MM.1S (cell line): ENCODE measurements at places on chromosomes 1 and 21.
A peak's percentile ranks its signal among the peaks of the same experiment; 100 is the strongest.

GRCh38 chr21:42234464-42235241, 15.7 kb downstream of the ABCG1 start:
- H3K27ac ChIP-seq, result peak overlapping the region; percentile 86
- peaks cover 55% of the 10 kb centered on the region for H3K4me1 ChIP-seq
- DNase-seq, result peak; percentile 96
- H3K36me3 ChIP-seq, result no peaks in the 10 kb centered on the region
- H3K27me3 ChIP-seq, result peaks cover 41% of the 10 kb centered on the region

GRCh38 chr1:175174309-175175102, 18.1 kb downstream of the KIAA0040 start:
- H3K27me3 ChIP-seq, result no peaks in the 10 kb centered on the region
- peak; percentile 60 for DNase-seq
- no peak overlapping the region for H3K4me3 ChIP-seq
- peak overlapping the region; percentile 54 for H3K27ac ChIP-seq

DNA sequence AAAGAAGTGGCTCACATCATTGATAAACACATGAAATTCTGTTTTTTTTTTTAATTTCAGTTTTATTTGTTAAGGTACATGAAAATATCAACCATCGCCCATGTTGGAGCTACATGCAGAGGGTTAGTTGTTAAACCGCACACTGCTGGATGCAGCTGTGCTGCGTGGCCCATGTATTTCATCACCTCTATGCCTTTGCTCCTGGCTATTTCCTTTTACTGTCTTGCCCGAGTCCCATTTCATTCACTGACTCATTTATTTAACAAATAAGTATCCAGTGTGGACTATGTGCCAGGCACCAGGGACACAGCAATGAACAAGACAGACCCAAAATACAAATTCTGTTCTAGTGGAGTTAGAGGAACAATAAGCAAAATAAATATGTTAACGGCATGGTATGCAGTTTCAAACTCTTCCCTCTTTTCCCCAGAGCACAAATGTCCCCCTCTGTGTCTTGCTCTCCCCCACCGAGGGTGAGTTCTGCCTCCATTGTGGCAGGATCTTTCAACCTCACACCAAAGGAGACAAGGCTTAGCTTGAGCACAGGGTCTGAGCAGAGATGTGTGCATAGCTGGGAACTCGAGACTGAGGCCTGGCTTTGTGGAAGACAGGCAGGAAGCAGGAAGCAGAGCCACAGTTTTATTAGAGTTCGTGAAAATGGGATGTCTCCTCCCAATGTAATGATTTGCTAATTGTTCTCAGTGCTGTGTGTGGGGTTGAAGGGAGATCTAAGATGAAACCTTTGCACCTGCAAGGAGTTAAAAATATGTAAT, 44.6 kb downstream of the MAN1C1 start:
- peaks cover 4% of the 10 kb centered on the region; the same call in 1 of the 2 replicates for H3K4me1 ChIP-seq
- no peaks in the 10 kb centered on the region; the same call in 1 of the 2 replicates for H3K36me3 ChIP-seq
- no peak overlapping the region for H3K4me3 ChIP-seq
- no peak overlapping the region for H3K27ac ChIP-seq

- no peak overlapping the region for H3K27ac ChIP-seq
- H3K36me3 ChIP-seq, result no peaks in the 10 kb centered on the region
- H3K4me3 ChIP-seq, result no peak overlapping the region
- peaks cover 19% of the 10 kb centered on the region for H3K4me1 ChIP-seq
- DNase-seq, result peak; percentile 58
These were observed 252.4 kb upstream of the B3GALT2 start for GRCh38 chr1:193438771-193439170.

- peak within 1 kb of the TSS; percentile 96 for H3K4me3 ChIP-seq
- no peaks in the 10 kb centered on the region for H3K36me3 ChIP-seq
- H3K27ac ChIP-seq, result peak within 1 kb of the TSS; percentile 92
- no peaks in the 10 kb centered on the region for H3K27me3 ChIP-seq
- peaks cover 60% of the 10 kb centered on the region for H3K4me1 ChIP-seq
- no peak for DNase-seq
These were observed at the start of gene MEF2D for GRCh38 chr1:156500543-156500792. TSS of gene MEF2D (minus strand) at chr1:156500775. CDS start at chr1:156483292, 17,483 bp downstream.

GRCh38 chr1:84426376-84426775, 28.1 kb downstream of the DNASE2B start:
- H3K36me3 ChIP-seq, result no peaks in the 10 kb centered on the region
- H3K27ac ChIP-seq, result no peak overlapping the region
- no peaks in the 10 kb centered on the region for H3K27me3 ChIP-seq
- no peaks in the 10 kb centered on the region for H3K4me1 ChIP-seq
- no peak for DNase-seq

DNA sequence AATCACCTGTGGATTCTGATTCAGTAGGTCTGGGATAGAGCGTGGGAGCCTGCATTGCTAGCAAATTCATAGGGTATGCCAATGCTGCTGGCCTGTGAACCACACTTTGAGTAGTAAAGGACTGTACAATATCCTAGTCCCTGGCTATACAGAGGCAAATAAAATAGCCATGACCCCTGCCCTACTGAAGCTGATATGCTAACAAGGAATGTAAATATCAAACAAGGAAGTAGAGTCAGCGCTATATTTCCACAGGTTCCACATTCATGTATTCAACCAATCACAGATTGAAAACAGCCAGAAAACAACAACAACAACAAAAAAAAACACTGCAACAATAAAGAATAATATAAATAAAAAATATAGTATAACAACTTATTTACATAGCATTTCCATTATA, 77.8 kb downstream of the TM2D1 start:
- no peaks in the 10 kb centered on the region for H3K27me3 ChIP-seq
- H3K36me3 ChIP-seq, result no peaks in the 10 kb centered on the region
- H3K4me3 ChIP-seq, result no peak overlapping the region
- H3K27ac ChIP-seq, result no peak overlapping the region
- no peaks in the 10 kb centered on the region for H3K4me1 ChIP-seq
